ENCODE measurements at places on chromosomes 5 and 9. TPM values are rescaled to one million over a fixed set of nuclear protein-coding genes. Genes with fewer than 3 reads are reported as not detected.

Gene RHOBTB3
- 3.6 TPM for total RNA-seq

Gene PCDHGC5
- 1.0 TPM for total RNA-seq

Gene FGF1
- total RNA-seq: 0.88 TPM

Gene PCSK5
- 13.6 TPM for total RNA-seq

Data from esophagus mucosa (tissue), 1 donor.